ENCODE measurements at places on chromosomes 2 and 18.

DNA sequence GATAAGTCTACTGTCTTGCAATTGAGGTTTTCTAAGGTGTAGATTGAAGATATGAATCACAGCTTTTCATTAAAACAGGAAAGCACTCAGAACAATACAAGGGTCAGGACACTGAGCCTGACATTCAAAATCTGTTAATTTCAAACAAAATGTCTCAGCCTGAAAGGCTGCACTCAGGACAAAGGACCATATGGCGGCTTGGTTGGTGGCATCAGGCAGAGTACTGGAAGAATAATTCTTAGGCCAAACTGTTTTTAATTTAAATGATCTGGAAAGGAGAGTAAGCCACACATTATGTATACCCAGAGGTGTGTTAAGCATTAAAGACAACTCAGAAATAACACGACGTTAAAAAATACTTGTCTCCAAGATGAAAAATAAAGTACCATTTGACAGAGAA is 85.9 kb downstream of the SKA1 start:
- no peak for DNase-seq

DNA sequence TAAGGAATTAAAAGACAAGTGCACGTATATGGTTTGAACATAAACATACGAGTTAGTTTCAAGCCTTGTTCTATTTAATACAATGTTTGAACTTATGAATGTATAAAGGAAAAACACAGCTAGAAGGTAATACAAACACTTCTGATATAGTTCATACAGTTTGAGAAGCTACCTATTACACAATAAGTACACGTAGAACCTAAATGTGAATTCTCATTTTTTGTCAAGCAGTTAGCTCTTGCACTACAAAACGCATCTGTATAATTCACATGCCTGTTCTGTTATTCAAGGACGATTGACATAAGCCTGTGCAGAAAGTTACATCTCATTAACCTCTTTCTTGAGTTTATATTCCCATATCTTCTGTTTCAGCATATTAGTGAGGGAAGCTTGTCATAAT is 2.7 kb downstream of the LRP1B start:
- DNase-seq: no peak

DNA sequence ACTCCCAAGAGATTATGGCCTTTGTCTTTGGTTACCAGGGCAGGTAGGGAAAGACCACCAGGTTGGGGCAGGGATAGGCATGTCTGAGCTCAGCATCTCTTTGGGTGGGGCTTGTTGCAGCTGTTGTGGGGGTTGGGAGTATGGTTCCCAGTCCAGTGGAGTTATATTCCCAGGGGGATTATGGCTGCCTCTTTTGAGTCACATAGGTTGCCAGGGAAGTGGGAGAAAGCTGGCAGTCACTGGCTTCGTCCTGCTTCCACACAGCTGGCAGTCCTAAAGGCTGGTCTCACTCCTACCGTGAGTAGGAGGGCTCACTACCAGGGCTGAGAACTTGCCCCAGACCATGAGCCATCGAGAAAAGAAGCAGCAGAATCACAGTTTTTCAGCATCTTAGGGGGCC is 79.1 kb downstream of the LYPD6 start:
- DNase-seq: no peak

DNA sequence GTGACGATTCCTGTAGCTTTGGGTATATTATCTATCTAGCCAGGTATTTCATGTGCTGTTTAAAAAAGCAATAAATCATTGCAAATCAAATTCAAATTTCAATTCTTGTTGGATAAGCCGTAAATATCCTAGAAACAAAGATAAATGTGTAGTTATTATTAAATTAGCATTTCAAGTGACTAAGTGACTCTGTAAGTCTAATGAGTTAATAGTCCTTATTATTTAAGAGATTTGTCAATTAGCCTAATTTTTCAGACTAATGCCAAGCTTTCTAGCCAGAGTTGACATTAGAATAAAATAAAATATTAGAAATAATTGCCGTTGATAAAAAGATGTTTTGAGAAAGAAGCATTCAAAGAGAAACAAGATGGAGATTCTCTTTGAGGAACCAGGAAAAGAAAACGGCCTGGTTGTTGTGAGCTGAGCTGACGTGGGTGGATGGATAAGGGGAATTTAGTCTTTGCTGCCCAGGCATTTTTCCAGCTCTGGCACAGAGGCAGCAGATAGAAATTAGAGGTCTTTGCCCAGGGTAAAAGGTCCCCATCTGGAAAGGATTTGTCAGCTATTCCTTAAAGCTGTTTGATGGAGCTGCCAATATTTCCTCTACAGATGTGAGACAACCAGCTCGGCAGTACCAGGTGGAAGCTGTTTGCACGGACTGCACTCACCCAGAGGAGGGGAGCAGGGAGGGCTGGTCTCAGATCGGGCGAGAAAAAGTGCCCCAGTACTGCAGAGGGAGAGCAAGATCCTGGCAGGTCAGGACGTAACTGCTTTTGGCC is 117.3 kb upstream of the SEC11C start:
- DNase-seq: no peak

DNA sequence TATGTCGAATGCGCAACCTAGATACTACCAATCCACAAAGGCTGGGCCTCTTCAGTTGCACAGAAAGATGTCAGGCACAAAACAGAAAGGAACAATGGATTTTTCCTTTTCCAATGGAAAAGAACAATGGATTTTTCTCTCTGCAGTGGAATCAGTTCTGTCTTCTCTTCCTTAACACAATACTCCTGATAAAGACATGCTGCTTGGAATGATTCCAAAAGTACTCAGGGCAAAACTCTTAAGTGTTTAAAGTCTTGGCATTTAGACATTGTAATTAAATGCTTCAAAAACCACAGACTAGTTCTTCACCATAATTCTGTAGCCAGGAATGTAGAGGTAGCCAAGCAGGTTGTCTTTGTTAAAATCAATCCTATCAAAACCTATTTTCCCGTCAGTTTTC is 46.7 kb upstream of the FLACC1 start:
- peak; percentile 27 for DNase-seq

Data from fibroblast of skin of back (primary cell).